Activated T-helper 1 cell treated with Interleukin-2 at 50 U/mL for 16 hours (primary cell): ENCODE measurements at places on chromosomes 11 and 22.

DNA sequence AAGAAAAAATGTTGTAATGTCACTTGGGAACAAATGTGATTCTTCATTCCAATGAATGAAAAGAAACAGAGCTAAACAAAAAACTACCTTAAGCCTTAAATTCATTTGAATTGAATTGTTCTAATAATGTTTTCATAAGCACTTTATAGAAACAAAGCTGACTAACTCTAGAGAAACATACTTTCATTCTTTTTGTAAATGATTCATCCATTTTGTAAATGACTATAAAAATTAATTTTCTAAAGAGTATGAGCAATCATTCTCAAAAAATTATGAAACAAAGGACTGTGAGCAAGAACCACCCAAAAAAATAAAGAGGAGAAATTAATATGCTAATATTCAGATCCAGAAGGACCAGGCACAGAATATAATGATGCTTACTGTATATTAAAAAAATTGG is 986.5 kb upstream of the CHORDC1 start:
- no peak for DNase-seq

DNA sequence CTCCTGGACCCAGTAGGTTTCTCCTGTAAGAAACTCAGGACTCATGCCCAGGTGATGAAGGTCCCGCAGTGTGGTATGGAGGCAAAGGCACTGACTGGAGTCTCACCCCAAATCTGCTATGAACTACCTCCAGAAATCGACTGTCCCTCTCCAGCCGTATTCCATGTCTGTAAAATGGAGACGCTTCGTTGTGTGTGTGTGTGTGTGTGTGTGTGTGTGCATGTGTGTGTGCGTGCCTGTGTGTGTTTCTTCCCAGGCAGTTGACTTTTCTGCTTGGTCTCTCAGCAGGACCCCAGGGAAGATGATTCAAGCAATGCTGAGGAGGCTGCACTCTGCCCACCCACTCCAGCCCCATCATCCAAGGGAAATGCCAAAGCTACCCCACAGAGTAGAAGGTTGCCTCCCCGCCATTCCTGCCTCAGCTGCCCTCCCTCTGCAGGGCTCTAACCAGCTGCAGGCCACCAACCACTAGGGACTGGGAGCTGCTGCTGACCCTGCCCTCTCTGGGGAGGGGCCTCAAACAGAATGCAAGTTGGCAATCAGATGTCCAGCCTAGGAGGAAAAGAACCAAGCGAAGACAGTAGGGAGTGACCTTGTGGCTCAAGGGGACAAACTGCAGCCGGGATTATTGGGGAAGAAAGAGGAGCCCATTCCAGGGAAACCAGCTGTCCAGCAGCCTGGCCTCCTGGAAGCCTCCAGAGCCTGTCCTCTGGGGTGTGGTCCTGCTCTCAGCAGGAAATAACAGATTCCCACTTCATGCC is 56.2 kb downstream of the SLC22A12 start:
- no peak for DNase-seq

DNA sequence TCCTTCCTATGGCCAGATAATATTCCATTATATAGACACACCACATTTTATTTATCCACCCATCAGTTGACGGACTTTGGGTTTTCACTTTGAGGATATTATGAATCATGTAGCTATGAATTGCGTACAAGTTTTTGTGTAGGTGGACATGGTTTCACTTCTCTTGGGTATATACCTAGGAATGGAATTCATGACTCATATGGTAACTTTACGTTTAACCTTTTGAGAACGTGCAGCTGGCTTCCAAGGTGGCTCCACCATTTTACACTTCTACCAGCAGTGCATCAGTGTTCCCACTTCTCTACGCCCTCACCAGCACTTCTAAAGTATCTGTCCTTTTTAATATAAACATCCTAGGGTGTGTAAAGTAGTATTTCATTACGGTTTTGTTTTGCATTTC is 112.0 kb downstream of the PLEKHA7 start:
- DNase-seq = no peak

DNA sequence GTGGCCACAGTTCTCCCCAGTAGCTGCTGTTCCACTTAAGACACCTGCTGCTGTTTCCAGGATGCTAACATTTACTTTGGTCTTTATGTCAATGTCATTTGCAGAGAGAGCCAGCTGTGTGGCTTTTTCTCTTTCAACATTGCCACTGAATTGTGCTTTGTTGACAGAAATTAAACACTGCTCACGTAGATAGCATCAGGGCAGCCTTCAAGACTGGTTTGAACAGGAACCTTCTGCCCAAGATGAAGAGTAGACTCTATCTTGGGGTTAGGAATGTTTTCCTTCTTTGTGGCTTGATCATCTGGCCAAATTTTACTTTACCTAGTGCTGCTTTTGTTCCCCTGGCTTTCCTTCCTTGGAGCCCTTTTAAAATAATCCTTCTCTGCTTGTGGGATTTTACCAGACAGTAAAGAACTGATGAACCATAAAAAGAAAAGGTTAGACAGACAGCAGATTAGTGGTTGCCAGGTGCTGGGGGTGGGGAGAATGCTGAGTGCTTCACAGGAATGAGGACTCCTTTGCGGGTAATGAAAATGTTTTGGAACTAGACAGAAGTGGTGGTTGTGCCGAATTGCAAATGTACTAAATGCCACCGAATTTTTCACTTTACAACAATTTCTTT is 22.7 kb upstream of the XBP1 start:
- DNase-seq = no peak

- no peak for DNase-seq
Measured at GRCh38 chr11:328012-328411, 7.4 kb upstream of the IFITM3 start.

DNA sequence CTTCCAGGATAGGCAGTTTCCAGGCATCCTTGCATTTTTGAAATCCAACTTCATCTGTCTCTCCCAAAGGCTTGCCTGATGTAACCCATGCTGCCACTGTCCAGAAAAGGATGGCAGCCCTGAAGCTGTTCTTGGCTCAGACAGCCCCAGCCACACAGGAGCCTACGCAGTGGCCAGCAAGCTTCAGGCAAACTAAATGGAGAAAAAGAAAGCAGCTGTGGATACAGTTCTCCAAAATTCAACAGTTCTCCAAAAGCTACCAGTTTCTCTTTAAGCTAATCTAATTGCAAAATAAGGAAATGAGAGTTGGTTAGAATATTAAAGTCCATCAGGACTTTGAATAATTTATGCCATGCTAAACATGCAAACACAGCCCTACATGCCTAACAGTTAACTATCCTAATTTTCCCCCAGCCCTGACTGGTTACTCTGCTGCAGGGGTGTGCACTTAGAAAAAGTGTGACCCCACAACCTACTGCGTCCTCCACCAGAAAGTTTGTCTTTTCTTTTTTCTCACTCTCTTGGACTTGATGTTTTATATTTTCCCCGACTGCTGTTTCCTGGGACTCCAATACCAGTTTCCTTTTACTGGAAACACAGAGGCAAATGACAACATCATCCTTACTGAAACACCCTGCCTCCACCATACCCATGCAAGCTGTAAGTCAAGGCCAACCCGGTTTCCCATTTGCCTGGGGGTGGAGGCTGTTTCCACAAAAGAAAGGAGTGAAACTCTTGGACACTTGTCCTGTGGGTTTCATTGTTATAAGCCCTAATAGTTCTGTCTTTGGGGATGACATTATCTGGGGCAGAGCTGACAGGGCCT is 69.1 kb upstream of the OR5AN1 start:
- no peak for DNase-seq

GRCh38 chr11:64711138-64711955 is 11.7 kb downstream of the NRXN2 start:
- DNase-seq = no peak

GRCh38 chr11:13692172-13692571 is 23.7 kb downstream of the FAR1 start:
- no peak for DNase-seq

DNA sequence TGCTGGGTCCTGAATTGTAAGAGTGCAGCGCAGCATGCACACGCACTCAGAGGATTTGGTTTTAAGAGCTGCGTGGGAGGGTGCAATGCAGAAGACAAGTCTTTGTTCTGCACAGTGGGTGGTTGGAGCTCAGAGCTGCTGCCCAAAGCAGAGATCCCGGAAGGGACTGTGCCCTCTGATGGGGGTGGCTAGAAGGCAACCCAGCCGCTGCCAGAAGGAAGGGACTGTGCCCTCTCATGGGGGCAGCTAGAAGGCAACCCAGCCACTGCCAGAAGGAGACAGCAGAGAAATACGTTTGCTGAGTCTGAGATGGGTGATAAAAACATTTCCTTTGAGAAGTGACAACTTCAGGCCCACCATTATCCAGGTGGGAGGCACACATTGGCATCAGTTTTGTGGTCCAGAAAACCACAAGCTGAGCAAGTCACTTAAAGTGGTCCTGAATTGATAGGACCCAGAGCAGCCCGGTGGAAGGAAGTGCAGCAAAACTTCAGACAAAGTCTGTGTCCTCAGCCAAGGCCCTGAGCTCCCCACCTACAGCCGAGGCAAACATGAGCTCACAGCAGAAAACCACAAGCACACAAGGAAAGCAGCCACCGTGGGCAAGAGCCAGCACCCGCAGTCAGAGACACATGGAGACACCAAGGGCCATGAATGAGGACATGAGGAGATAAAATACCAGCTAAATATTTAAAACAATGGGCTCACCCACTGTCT is 4.3 kb downstream of the KRTAP5-6 start:
- no peak for DNase-seq

DNA sequence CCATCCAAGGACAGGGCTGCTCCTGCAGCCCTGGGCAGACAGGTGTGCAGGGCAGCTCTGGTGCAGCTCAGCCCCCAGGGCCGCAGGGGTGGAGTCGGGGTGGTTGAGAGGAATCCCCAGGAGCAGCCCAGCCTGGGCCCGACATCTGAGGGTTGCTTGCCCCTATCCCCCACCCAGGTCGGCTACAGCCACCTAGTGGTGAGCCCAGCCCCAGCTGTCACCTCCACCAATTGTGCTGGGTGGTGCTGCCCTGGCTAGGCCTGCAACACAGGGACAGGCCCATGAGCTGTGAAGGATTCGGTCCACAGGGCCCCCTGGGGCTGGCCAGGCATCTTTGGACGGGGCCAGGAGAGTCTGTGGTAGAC is 29.6 kb downstream of the RTN4R start:
- peak; percentile 25 for DNase-seq

DNA sequence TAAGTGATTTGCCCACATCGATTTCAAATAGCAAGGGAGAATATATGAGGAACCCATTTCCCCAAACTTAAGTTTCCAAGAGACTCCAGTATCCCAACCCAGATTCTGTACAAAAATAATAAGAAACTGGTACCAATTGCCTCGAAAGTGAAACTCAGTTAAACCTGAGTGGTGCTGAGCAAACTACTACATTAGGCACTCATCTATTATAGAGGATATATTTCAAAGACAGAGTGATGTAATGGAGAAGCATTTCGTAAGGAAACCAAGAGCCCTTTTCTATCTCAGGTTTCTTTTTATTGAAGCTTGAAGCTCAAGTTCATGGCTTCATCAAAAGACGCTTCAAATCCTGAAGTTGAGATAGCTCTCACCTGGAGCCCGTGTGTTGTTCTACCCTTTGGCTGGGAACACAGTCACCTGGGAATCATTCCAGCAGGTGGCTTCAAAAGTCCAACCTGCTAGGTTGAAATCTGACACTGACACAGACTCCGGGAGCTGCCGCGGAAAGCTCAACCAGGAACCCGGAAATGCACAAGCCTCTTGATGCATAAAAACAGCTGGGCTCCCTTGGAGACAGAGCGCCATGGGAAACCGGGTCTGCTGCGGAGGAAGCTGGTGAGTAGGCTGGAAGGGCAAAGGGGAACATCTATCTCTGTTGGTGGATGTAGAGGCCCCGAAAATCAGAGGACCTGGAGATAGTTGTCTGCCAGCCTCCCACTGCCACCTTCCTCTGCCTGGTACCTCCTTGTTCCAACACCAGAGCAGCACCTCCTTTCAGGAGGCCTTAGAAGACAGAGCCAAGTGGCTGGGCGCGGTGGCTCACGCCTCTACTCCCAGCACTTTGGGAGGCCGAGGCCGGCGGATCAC is at the start of gene C11orf52:
Gene C11orf52 (plus strand): TSS at position 524 of the 867 bp plus-strand sequence. CDS start 60 bp downstream, at position 584.
- no peak for DNase-seq

GRCh38 chr22:43890901-43891331 is 897 bp downstream of the PNPLA5 start:
- no peak for DNase-seq

- DNase-seq = no peak
Measured at GRCh38 chr11:45100339-45100738, 46.1 kb upstream of the PRDM11 start.

DNA sequence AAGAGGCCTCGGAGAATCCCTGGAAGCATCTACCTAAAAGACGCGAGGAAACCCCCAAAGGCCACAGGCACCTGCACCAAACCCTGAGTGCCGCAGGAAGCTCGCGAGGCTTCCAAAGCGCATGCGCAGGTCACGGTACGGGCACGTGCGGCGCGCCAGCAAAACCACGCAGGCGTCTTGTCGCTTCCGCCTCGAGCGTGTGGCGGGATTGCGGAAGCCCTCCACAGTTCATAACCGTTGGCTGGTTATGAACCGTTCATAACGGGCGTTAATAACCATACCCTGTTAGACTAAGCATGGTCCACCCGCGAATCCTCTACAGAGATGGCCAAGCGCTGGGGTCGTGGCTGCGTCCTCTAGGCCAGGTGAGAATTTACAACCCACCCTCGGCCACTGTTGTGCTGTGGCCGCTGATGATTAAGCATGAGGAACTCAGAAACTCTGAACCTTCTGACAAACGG is 46.4 kb downstream of the MORC2 start:
- DNase-seq = peak; percentile 71

DNA sequence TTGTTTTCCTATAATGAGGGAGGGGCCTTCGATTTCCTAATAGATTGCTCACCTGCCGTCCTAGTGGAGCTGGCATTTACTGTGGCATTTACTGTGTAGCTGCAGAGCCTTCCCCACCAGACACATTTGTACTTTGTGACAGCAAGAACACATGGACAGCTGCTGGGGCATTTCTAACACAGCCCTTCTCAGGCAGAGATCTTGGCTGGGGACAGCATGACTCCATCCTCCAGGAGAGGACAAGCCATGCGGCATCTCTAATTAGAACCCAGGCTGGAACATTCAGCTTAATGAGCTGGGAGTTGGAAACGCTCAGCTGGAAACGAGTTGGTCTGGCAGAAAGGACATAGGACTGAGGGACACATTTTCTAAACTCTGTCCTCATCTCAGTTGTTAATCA is 887.5 kb downstream of the NTM start:
- no peak for DNase-seq

DNA sequence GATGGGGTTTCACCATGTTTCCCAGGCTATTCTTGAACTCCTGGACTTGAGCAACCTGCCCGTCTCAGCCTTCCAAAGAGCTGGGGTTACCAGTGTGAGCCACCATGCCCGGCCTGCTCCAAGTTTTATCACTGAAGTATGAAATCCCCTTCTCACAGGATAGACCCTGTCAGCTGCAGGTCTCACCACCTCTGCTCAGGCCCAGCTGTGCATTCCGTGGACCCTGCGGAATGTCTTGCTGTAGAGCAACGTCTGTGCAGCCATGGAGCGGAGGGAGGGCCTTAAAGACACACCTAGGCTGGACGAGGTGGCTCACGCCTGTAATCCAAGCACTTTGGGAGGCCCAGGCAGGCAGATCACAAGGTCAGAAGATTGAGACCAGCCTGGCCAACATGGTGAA is 625.4 kb downstream of the BRD1 start:
- no peak for DNase-seq

- no peak for DNase-seq
Measured at GRCh38 chr22:43543522-43544288, 131.9 kb downstream of the MPPED1 start.
